H7 (cell line): ENCODE measurements at places on chromosomes 4 and X.
A peak's percentile ranks its signal among the peaks of the same experiment; 100 is the strongest.

DNA sequence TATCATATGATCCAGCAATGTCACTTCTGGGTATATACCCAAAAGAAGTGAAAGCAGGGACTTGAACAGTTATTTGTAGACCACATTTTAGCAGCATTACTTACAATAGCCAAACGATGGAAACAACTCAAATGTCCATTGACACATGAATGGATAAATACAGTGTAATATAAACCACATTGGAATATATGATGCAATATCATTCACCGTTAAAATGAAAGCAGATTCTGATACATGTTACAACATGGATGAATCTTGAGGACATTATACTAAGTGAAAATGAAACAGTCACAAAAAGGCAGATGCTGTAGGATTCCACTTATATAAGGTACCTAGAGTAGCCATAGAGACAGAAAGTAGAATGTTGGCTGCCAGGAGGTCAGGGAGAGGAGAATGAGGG lies 130.5 kb upstream of the SMAD1 start:
- no peak for DNase-seq

- DNase-seq = no peak
Measured at GRCh38 chr4:6802025-6802424, 19.5 kb downstream of the KIAA0232 start.

DNA sequence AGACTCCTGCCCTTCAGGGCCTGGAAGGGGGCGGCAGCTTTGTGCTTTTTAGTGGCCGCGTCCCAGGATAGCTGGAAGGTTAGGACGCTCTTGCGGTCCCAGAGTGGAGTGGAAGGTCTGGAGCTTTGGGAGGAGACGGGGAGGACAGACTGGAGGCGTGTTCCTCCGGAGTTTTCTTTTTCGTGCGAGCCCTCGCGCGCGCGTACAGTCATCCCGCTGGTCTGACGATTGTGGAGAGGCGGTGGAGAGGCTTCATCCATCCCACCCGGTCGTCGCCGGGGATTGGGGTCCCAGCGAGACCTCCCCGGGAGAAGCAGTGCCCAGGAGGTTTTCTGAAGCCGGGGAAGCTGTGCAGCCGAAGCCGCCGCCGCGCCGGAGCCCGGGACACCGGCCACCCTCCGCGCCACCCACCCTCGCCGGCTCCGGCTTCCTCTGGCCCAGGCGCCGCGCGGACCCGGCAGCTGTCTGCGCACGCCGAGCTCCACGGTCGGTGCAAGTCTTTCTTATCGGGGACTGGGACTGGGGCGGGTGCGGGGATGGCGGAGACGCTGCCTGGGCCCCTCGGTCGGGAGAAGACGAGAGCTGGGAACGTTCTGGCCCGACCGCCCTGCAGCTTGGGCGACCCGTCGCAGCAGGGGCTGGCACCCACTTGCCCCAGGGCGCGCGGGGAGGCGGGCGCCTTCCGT lies at the start of gene EDNRA:
EDNRA (plus strand) TSS at position 207 of the 686 bp plus-strand sequence. CDS start 4,585 bp downstream, outside the sequence.
- peak; percentile 70 for DNase-seq

DNA sequence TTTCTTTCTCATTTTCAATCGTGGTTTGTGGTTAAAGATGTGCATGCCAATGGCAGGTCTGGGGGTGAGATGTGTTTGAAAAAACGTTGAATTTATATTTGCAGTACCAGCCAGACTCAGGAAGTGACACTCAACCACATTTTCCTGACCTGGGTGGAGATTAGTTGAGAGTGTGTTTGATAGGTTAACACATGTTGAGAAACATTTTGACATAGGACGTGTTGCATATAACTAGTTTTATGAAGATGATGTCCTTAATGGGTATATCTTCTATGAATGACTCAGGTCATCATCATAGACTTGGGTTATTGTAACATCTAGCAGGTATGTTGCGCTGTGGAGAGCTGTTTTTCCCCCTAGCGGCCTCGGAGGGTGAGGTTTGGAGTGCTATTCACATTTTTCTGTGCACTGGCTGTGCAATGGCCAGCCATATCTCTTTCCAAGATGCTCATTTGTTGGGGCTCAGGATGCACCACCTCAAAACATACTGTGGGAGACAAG lies 21.7 kb upstream of the CD38 start:
- DNase-seq = no peak

GRCh38 chr4:5969336-5969735 lies 48.9 kb downstream of the C4orf50 start:
- no peak for DNase-seq
